Renal pelvis (tissue), 12 donors: ENCODE measurements at places on chromosomes 4 and X. TPM values are rescaled to one million over a fixed set of nuclear protein-coding genes. Genes with fewer than 3 reads are reported as not detected.

The P2RY8 gene
- 1.5 TPM for polyA plus RNA-seq

The GAGE12E gene
- not detected for polyA plus RNA-seq

The EDNRA gene
- 77.5 TPM for polyA plus RNA-seq

The KIAA1210 gene
- 1.5 TPM for polyA plus RNA-seq

DNA sequence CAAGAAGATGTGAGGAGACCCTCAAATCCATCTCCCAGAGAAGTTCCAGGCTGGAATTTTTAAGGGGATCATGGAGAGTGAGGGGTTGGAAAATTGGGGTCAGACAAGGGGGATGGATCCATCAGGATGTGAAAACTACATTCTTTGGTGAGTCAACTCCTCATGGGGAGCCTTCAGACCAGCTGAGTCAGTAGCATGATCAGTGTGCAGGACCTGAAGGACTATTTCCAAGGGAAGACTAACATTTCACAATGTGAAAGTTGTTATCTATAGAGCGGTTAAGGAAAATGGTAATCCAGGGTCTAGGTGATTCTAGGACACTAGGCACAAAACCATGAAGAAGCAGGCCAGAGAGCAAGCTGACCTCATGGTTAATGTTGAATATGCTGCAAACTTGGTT is 38.6 kb upstream of the CEP135 start:
- DNase-seq: no peak

- peak; percentile 56 for DNase-seq
Measured at GRCh38 chrX:20067709-20068561, 48.8 kb downstream of the MAP7D2 start.

DNA sequence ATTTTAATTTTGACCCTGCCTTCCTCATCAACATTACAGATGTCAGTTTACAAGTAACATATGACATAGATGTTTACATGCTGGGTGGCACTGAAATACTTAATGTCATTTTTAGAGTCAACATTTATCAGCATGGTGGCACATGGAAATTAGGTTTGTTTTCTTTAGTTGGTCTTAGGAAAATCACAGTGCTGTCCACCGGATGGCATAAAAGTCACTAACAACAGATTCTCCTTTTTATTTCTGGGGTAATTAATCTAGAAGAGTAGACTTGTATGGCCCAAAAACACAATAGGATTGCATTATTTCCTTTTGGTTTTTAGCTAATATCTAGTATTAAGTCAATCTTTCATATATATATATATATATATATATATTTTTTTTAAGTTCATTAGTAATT is 88.6 kb upstream of the HHIP start:
- no peak for DNase-seq

- DNase-seq: no peak
Measured at GRCh38 chr4:40857956-40858355, 108.2 kb downstream of the NSUN7 start.

DNA sequence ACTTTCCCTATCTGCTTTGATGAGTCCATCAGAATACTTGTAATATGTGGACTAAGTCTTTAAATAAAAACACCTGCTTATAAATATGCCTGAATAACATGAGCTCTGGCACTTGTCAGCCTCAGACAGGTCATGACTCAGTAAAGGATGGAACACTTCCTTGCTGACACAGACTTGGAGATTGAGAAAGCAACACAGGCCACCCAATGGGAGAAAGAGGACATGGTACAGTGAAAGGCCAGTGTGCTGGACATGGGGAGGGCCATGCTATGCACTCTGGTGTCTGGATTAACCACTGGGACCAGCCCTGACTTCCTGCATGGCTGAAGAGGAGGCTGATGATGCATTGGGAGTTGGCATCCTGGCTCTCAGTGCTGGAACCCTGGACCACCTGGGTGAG is 149.5 kb downstream of the DHRSX start:
- no peak for DNase-seq

DNA sequence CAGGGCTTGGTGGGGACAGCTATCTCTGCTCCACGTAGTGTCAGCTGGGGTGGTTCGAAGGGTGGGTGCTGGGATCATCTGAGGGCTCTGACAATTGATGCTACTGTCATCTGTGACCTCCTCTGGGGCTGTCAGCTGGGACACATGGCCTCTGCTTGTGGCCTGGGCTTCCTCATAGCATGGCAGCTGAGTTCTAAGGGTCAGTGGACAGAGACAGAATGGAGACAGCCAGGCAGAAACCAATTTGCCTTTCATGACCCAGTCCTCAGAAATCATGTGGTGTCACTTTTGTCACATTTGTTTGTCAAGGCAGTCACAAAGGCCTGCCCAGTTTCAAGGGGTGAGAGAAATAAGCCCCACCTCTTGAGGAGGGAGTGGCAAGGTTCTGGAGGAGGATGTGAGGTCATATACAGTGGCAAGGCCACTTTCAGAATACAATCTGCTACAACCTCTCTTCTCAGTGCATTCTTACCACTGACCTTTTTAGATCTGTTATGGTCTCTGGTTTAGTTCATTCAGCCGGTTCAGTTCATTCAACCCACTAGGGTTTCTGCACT is 103.6 kb upstream of the BCOR start:
- no peak for DNase-seq
